ENCODE measurements at places on chromosomes 13 and 19.

DNA sequence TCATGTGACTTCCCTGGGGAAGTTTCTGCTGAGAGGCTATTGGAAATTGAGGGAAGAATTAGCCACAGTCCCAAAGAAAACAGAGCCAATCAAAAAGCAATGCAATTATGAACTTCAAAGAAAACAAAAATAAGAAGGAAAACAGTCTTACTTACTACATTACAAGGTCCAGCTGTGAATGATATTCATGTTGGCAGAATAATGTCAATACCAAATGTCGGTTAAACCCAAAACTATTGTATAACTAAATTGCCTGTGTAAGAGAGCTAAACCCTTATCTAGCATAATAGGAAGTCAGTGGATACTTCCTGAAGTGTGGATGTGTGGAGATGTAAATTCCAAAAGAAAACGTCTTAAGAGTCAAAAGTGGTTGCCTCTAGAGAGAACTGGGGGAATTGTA lies 12.4 kb downstream of the KL start:
- DNase-seq = no peak

DNA sequence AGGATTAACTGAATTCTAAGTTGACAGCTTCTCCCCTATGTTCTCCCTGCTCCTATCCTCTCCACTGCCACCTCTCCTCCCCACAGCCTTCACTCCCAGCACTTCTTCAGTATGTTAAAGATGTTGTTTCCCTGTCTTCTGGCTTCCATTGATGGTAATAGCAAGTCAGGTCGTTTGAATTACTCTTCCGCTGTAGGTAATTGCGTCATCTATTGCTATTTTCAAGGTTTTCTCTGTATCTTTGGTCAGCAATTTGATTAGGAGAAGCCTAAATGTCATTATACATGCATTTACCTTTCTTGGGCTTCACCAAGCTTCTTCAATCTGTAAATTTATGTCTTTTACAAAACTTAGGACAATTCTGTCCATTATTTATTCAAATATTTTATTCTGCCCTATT lies 377.3 kb upstream of the KLF12 start:
- no peak for DNase-seq

GRCh38 chr13:53747825-53748224 lies 719.2 kb downstream of the OLFM4 start:
- DNase-seq = no peak

- DNase-seq = no peak
Observed at GRCh38 chr19:19493841-19494546, 21.4 kb downstream of the TSSK6 start.

DNA sequence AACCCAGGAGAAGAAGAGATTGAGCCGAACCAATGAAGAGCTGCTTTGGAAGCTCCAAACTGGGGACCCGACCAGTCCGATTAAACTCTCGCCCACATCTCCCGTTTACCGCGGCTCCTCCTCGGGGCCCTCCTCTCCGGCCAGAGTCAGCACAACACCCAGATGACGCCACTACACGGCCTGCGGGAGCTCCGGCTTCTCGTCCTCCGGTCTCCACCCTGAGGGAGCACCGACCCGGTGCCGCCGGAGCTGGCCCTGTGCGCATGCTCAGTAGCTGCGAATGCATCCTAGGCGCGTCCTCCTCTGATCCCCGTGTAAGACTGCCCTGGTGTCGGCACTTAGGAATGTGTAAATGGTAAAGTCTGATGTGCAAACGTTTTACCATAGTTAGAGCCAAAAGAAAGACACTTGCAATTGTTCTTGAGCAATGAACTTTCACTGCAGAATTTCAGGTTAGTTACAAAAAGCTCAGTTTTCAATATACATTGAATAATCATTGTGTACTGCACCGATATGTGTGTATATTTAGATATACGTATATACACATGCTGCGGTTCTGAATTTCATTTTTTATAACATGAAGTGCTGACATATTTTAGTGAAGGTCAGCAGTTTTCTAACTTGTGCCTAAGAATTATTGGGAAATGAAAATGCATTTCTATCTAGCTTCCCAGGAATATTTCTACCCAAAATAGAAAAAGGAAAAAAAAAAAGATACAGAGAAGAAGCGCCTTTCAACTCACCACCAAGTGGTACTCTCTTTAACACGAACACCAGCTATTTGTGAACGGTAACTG lies 92.2 kb downstream of the SLC7A1 start:
- DNase-seq = no peak

GRCh38 chr19:10201176-10201575 lies 6.4 kb upstream of the DNMT1 start:
- no peak for DNase-seq

DNA sequence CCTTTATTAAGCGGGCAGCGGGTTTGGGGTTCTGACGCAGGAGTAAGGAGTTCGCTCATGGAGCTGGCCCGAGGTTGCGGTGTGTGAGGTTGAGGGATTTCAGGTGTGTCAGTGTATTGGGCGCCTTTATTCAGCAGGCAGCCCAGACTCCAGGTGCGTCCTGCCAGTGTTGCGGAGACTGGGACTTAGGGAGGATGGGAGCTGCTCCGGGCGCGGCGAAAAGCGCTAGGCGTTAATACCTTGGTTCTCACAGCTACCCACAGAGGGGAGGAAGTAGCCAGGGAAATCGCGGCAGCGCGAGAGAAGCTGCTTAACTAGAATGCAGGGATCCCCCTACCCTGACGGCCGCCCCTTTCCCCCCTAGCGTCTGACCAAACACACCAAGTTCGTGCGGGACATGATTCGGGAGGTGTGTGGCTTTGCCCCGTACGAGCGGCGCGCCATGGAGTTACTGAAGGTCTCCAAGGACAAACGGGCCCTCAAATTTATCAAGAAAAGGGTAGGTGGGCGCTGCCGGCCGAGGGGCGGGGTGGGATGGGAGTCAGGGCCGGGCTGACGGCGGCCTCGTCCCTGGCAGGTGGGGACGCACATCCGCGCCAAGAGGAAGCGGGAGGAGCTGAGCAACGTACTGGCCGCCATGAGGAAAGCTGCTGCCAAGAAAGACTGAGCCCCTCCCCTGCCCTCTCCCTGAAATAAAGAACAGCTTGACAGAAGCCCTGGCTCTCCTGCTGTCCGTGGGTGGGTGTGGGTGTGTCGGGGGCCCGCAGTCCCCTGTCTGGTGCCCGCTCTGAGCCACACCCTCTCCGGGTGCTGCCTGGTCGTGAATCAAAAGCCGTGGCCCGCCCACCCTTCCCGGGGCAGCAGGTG lies 1.1 kb downstream of the RPL36 start:
- DNase-seq = peak; percentile 80

- DNase-seq = no peak
Observed at GRCh38 chr13:31739226-31739625, at the start of gene RXFP2. Gene RXFP2, plus strand, starts transcription at chr13:31739526. Its CDS starts 87 bp downstream, at chr13:31739613.

GRCh38 chr13:35693134-35693784 lies 216.8 kb upstream of the MAB21L1 start:
- DNase-seq = no peak

DNA sequence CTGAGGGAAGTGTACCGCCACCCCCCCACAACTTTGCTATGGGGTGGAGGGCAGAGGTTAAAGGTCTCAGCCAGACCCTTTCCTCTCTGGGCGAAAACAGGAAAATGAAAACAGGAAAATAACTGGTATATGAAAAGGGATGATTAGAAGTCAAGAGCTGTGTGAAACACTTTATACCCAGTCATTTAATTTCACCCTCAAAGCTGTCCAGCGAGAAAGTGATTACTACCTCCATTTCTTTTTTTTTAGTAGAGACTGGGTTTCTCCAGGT lies 575 bp upstream of the PHLDB3 start:
- no peak for DNase-seq

- DNase-seq = no peak
Observed at GRCh38 chr13:99836291-99836690, 135.3 kb downstream of the ZIC5 start.

DNA sequence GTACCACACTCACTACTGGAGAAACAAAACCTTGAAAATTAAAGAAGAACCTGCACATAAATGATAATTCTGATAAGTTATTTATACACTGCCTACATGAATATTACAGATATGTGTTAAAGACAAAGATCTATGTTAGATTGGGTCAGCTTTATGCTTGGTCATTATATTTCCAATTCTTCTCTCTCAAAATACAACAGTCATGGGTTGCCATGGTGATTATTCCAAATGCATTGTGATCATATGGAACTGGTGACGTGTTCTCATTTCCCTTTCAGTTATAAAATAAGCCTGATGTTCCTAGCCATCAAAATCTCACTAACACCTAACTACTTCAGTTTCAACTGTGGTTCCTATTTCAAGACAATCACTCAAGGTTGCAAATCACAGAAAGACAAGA lies 1416.4 kb downstream of the UQCRFS1 start:
- no peak for DNase-seq

DNA sequence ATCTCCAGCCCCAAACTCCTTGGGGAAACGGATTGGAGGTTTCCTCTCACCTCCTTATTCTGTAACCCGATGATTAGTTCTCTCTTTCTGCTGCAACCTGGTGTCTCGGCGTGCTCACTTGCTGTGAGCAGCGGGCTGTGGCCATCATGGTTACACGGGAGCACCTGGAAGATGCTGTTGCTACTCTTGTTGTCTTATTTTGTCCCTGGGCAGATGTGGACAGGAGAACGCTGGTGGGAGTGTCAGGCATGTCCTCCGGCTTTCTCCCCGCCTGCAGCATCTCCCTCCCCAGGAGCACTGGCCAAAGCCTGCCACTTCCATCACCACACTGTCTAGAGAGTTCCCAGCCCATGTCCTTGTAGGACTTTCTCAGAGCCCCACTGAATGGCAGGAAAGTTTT lies 211.8 kb upstream of the ZNF536 start:
- DNase-seq = no peak

GRCh38 chr19:2282062-2282861 lies at the start of gene PEAK3:
Gene PEAK3, minus strand, starts transcription at chr19:2282175. Its CDS starts 1,244 bp downstream, at chr19:2280931.
- no peak for DNase-seq

DNA sequence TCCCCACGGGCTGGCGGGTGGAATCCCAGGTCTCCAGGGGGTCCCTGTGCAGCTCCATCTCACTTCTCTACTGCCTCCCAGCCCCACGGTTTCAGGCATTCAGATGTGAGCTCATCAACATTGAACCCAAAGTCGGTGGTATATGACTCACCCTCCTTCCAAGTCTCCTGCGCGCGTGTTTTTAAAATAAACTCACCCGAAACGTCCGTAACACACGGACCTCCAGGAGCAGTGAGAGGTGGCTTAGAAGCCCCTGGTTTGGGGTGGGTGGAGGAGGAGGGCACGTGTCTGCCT lies 14.0 kb upstream of the CRTC1 start:
- no peak for DNase-seq

DNA sequence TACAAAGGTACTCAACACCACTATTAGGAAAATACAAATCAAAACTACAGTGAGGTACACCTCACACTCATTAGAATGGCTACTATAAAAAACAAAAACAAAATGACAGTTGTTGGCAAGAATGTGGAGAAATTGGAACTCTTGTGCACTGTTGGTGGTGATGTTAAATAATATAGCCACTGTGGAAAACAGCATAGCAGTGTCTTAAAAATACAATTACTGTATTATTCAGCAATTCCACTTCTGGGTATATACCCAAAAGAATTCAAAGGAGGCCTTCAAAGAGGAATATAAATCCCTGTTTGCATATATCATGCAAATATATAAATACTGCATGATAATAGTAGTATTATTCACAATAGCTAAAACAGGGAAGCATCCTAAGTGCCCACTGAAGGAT lies 66.8 kb downstream of the CDK8 start:
- no peak for DNase-seq

- peak; percentile 12 for DNase-seq
Observed at GRCh38 chr13:110575322-110576069, 14.0 kb upstream of the RAB20 start.

- no peak for DNase-seq
Observed at GRCh38 chr13:62525652-62526051, 1110.0 kb upstream of the PCDH20 start.

DNA sequence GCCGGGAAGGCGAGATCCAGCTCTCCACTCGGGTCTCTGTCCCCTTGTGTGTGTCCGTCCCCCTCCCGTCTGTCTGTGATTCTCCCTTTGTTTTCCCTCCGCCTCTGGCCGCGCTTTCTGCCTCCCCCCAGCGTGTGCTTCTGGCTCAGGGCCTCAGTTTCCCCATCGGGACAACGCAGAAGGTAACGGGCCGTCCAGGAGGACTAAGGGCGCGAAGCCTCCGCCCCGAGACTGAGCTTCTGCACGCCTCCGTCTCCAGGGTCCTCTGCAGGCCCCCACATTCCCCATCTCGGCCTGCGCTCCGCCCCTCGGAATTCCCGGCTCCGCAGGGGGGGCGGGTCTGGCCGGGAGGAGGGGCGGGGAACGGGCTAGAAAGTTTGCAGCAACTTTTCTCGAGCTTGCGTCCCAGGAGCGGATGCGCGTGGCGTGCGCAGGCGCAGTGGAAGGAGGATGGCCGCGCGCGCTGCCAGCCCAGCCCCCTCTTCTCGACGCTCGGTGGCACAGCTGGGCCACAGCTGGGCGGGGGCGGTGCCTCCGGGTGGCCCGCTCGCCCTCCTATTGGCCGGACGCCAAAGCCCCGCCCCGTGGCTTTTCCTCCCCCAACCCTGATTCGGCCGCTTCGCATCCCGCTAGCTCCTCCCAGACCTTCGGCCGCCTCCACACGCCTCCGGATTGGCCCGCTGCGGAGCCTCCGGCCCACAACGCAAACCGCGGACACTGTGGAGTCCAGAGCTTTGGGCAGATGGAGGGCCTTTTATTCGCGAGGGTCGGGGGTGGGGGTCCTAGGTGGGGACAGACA lies at the start of gene SIX5:
TSS of gene SIX5 (minus strand) at position 269 of the 799 bp plus-strand sequence. CDS start 408 bp downstream, outside the sequence.
- peak; percentile 98 for DNase-seq

GRCh38 chr19:19602136-19602712 lies 16.3 kb downstream of the PBX4 start:
- DNase-seq = no peak

- no peak for DNase-seq
Observed at GRCh38 chr13:42239161-42239560, 32.8 kb upstream of the AKAP11 start.

DNA sequence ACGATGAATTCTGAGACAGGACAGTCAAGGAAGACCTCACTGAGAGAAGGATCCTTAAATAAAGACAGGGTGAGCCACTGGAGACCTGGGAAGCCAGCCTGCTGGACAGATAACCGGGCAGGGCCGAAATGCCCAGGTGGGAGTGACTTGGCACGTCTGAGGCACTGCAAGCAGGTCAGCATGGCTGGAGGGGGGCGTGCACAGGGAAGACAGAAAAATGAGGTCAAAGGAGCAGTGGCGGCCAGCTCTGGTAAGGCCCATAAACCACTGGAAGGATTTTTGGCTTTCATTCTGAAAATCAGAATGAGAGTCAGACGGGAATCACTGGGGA lies 5.8 kb upstream of the ATP1A3 start:
- no peak for DNase-seq

DNA sequence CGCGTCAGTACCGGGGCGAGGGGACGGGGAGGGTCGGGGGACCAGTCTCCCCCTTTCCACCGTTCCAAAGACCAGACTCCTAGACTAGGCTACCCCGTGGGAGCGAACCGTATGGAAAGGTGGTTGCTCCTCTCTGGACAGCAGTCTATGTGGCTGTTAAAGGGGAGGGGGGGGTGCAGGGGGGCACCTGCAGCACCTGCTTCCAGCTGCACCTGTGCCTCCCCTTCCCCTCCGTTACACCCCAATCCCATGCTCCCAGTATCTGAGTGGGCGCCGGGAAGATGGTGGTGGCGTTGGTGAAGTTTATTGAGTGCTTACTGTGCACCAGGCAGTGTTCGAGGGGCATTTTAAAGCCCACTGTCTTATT lies 557 bp downstream of the ZNF524 start:
- no peak for DNase-seq

Data from RKO (cell line).